ENCODE measurements at places on chromosomes 3 and 15. TPM values are rescaled to one million over a fixed set of nuclear protein-coding genes. Genes with fewer than 3 reads are reported as not detected.

The ZDHHC19 gene
- 5.2 TPM for total RNA-seq

DNA sequence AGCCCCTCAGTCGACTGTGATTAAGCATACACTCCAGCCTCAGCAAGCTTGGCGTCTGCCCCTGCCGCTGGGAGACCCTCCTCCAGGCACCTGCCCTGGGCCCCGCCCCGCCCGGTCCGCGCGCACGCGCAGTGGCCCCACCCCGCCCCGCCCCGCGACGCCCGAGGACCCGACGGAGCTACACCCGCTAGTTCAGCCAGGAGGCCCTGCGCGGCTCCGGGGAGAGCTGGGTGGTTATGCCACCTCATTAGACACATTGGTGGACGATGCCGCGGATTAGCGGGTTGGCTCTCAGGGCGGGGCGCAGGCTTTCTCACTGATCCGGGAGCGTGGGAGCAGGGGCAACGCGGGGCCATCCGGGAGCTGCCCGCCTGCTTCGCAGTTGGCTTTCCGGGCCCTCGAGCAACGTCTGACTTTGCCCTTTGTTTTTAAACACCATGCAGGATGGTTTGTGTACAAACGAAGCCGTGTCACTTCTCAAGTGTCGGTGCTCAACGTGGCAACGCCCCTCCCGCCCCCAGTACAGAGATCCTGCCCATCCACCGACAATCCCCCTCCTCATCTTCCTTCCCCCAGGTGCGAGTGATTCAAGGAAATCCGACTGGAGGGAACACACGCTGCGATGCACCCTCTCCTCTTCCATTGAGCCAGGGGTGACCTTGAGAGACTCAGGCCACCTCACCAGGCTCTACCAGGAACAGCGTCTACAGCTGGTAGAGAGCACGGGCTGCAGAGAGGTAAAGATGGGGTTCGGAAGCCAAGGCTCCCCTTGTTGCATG lies 109.3 kb downstream of the SHQ1 start:
- peak; percentile 69 for DNase-seq

- no peak for DNase-seq
Measured at GRCh38 chr15:62803856-62804400, 238.6 kb upstream of the TPM1 start.

- DNase-seq = no peak
Measured at GRCh38 chr3:145359040-145359439, 801.9 kb downstream of the PLOD2 start.

DNA sequence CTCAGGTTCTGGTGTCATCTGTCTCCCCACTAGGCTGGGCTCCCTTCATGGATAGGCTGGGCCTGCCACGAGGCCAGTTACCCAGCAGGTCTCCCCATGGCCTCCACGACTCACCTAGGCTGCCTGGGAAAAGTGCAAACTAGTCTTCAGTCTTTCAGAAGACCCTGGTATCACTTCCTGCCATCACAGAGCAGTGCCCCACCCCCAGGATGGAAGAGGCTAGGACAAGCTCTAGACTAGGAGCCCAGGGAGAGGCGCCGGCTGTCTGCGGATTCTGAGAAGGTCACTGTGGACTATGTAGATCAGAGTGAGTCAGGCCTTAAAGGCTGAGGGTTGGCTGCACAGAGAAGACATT lies 63.7 kb downstream of the CORO2B start:
- no peak for DNase-seq

- DNase-seq = no peak
Measured at GRCh38 chr15:94965593-94965992, 734.2 kb downstream of the MCTP2 start.

GRCh38 chr3:112128843-112129727 lies 4.0 kb downstream of the GCSAM start:
- no peak for DNase-seq

- DNase-seq = no peak
Measured at GRCh38 chr15:22931784-22932536, 48.2 kb downstream of the CYFIP1 start.

The OR5K2 gene
- not detected for total RNA-seq

- no peak for DNase-seq
Measured at GRCh38 chr3:185056908-185057307, 96.0 kb downstream of the C3orf70 start.

DNA sequence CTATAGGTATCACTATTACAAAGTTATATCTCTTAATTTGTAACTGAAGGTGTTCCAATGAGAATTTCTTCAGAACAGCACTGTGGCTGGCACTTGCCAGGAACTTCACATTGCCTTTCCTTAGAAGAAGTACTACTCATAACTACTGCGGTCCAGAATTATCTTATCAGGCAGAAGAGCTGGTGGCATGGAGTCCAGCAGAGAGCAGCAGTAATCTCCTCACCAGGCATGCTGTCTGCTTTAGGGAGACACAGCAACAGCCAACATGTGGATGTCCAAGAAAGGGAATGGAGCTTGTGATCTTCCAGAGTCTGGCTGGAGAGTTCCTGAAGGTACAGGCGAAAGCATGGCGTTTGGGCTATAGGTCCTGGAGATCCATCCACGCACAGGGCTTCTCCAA lies 919.7 kb upstream of the NR2F2 start:
- no peak for DNase-seq

The GPR149 gene
- total RNA-seq = 0.09 TPM

The DUOXA2 gene
- total RNA-seq = 0.11 TPM

DNA sequence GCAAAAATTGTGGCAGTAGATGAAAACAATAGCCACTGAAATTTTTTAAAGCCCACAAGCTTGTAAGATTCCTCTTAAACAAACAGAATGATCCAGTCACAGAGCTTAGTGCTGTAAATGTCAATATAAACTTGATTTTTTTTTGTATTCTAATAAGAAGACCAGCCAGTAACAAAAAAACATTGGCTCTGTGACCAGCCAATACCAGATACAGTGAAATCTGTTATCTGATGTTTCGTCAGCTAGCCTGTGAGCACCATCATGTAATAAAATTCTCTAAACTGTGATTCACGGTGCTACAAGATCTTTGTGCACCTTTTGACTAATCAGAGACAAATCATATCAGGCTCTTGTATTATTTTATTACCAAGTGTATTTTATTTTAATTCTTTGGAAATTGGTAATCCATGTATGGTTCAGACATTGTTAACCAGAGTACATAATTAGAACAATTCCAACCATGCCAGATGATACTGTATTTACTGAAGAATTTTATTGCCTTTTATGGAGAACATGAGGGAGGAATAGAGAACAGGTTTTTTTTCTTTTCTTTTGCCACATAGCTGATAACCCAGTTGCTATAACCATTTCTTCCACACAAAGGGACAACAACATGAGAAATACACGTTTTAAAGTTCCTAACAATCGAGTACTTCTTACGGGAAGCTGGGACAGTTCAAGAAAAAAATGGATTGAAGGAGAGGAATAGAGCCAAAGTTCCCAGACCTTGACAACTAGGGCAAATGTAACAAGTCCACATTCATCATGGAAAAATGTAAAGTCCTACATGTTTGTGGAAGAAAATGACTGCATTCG lies 71.9 kb downstream of the FILIP1L start:
- no peak for DNase-seq

DNA sequence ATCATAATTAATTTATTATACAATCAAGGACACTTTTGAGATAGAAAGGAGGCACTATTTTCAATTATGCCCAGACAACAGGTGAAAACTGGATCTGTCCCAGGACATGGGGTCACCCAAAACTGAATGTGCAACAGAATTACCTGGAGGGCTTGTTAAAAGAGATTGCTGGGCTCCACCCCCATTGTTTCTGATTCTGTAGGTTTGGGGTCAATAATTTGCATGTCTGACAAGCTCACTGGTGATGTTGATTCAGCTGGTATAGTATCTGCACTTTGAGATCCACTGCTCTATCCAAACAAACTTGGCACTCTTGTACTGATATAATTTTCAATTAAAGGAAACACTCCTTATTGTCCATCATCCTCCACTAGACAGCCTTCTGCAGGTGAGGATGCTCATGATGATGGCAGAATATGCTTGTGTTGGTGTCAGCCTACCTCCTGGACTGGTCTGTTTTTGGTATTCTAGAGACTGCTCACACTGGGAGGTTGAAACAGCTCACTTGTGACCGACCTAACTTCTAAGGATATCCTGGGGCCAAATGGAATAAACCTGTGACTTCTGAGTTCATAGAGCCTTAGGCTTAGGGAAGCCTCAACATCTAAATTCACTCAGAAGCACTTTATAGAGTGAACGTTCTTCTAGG lies 2.2 kb downstream of the P2RY14 start:
- DNase-seq = no peak

DNA sequence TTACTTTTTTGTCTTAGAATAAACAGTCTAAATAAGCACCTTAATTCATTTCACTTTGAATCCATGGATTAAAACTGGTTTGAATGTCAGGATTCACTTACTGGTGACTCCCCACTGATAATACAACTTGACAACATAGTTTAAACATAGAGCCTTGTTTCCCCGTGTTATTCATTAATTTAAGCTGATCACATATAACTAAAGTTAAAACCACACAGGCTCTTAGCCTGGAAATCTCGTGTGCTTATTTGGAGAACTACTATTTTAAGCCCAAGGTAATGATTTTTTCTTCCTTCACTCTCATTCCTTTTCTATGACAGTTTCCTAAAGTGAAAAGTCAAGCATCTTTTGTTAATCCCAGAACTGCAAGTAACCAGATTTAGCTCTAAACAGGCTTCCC lies 64.2 kb downstream of the HACD2 start:
- DNase-seq = no peak

The LRRC34 gene
- 6.0 TPM for total RNA-seq

GRCh38 chr3:195352895-195353488 lies 82.0 kb upstream of the XXYLT1 start:
- DNase-seq = no peak

- no peak for DNase-seq
Measured at GRCh38 chr3:12467746-12468145, 16.5 kb upstream of the TSEN2 start.

- no peak for DNase-seq
Measured at GRCh38 chr15:47398132-47398531, 319.2 kb upstream of the SEMA6D start.

The CCR9 gene
- not detected for total RNA-seq

- no peak for DNase-seq
Measured at GRCh38 chr3:9169326-9169725, 80.1 kb downstream of the SRGAP3 start.

DNA sequence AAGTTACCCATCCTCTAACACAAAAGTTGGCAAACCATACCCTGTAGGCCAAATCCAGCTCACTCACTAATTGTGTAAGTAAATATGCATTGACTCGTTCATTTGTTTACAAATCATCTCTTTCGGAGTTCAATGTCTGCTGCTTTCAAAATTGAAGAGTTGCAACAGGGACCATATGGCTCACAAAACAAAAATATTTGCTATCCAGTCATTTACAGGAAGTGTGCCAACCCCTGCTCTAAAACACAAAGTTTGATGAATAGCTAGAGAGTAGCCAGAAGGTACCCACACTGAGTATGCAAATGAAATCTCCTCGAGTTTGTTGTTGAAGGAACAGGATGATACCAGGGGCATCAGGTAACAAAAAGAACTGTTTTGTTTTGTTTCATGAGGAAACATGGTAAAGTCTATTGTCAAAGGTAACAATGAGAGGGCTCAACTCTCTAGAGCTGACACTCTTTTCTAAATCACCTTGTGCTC lies 236.2 kb upstream of the THBS1 start:
- DNase-seq = no peak

The MOBP gene
- total RNA-seq = 0.39 TPM
